ENCODE measurements at places on chromosomes 2 and 18.

DNA sequence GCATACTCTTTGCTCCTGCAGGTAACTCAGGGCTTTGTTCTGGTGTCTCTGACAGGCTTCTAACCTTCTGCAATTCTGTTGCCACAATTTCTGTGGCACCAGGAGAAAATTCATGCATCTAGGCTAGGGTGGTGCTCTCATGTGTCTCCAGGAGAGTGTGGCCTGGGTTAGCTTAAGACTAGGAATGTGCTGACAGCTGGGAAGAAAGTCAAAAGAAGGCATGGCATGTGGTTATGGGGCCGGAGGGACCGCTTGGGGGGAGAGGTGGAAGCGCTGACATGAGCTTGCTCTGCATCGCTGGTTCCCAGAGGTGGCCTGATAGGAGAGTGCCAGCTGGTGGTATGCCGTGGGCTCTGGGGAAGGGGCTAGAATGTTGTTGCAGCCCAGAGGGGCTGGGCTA lies 173.3 kb upstream of the TNP1 start:
- DNase-seq, result no peak

GRCh38 chr2:222733470-222733845 lies 62.0 kb downstream of the MOGAT1 start:
- no peak for DNase-seq

- no peak for DNase-seq
These were observed 1558.6 kb upstream of the NXPH2 start for GRCh38 chr2:140338795-140339194.

GRCh38 chr2:9807056-9807455 lies 36.2 kb upstream of the TAF1B start:
- no peak for DNase-seq

- no peak for DNase-seq
These were observed 62.7 kb downstream of the PSMG2 start for GRCh38 chr18:12765586-12765985.
